ENCODE measurements at places on chromosomes 6 and 20.

- no peak for DNase-seq
Measured at GRCh38 chr20:59094576-59094975, 52.0 kb upstream of the PRELID3B start.

GRCh38 chr6:33091957-33092356 lies 16.2 kb downstream of the HLA-DPB1 start:
- peak; percentile 59 for DNase-seq

DNA sequence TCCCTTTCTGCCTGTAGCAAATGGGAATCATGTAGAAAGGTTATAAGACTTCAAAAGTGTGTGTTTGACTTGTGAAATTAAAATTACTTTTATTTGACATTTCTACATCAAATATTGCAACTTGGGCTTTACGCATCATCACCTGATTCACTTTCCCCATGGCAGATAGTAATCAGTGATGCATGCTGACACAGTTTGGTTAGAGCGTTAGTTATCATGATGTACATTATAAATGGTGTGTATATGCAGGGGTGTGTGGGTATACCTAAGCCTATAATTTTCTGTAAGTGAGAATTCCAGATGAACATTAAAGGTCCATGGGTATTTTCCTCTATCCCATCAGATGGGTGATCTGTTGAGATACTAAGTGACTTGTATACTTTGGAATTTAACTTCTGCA lies 141.5 kb downstream of the KLHL32 start:
- DNase-seq, result no peak

GRCh38 chr6:155030148-155030720 lies 35.1 kb downstream of the TIAM2 start:
- DNase-seq, result no peak

- no peak for DNase-seq
Measured at GRCh38 chr6:51141080-51141479, 322.4 kb downstream of the TFAP2B start.

- no peak for DNase-seq
Measured at GRCh38 chr20:52619101-52619500, 353.1 kb upstream of the TSHZ2 start.

DNA sequence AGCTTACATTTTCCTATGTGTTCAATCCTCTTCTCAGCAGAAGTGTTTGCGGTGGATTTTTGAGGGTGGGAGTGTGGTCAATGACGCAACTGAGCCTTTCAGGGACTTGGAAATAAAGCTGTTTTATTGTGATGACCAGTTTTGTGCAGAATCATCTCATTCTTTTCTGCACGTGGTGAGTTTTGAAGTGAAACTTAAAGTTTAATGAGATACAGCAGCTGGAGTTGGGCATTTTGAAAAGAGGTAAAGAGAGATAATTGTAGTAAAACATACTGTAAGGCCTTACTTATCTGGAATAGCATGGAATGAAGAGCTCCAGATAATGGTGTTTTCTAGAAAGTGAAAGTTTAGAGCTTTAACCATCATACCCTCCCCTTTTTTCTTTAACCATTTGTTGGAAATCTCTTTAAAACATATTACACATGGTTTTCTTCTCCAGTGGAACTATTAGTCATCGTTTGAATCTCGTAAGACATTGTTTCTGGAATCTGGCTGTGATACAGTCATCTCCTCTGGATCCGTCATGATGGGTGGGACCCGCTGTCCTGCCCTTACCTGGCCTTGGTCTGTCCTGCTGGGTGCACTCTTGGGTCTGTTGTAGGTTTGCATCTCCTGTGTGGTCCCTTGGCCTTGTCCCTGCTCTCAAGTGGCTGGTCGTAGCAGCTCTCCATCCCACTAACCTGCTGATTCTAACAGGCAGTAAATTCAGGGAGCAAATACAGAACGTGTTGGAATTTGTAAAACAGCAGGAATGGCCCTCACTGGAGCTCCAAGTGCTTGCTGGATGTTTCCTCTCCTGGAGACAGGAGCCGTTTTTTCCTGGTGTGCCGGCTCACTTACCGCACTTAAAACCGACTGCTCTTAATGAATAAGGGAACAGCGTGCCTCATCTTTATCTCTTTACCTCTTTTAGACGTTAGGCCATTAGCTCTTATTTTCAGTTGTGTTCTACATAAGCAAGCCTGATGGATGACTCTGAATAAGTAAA lies 29.8 kb downstream of the UST start:
- no peak for DNase-seq

GRCh38 chr6:137373296-137373695 lies 120.9 kb downstream of the OLIG3 start:
- no peak for DNase-seq

GRCh38 chr6:20403766-20404640 lies 2.3 kb downstream of the E2F3 start:
- DNase-seq, result peak; percentile 78

- no peak for DNase-seq
Measured at GRCh38 chr6:136015531-136015930, 164.0 kb downstream of the PDE7B start.

DNA sequence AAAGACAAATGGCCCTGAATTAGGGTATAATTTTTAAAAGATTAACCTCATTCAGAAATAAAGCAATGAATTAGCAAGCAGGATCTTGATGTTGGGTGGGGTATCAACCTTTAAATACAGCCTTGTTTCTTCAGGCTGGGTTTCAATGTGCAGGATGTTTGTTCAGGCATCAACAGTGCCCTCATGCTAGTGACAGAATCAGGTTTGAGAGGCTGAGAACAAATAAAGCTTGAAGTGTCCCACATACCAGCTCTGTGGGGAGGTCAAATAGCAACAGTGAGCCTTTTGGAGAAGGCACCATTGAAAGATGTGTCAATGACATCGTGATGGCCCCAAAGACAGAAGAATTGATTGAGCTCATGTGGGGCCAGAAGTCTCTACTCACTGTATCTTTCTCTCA lies 68.2 kb downstream of the MTFR2 start:
- no peak for DNase-seq

GRCh38 chr6:163532526-163533078 lies 118.1 kb downstream of the QKI start:
- DNase-seq, result no peak

- DNase-seq, result no peak
Measured at GRCh38 chr6:158764183-158764849, 54.9 kb downstream of the EZR start.

- DNase-seq, result peak; percentile 4
Measured at GRCh38 chr6:149864578-149865535, 698 bp upstream of the LRP11 start.

- no peak for DNase-seq
Measured at GRCh38 chr6:10721850-10722569, 860 bp upstream of the TMEM14C start.

DNA sequence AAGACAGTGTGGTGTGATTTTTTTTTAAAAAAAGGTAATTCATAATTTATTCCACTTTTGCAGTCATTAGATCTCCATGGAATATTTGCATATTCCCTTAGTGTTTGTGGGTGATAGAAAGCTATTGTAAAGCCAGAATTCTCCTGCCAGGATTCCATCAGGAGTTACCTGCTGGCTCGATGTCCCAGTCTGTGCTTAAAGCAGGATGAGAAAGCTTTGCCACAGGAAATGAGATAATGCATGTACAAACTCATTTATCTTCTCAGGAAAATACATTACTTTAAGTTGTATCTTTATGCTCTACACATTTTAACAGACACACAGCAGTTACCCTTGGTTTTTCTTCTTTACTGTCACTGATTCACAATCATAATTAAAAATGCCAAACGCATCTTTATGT lies 553.0 kb downstream of the CD109 start:
- DNase-seq, result no peak

- DNase-seq, result no peak
Measured at GRCh38 chr6:140253096-140253495, 878.6 kb upstream of the CITED2 start.

GRCh38 chr6:142381845-142382378 lies 80.1 kb downstream of the ADGRG6 start:
- no peak for DNase-seq

DNA sequence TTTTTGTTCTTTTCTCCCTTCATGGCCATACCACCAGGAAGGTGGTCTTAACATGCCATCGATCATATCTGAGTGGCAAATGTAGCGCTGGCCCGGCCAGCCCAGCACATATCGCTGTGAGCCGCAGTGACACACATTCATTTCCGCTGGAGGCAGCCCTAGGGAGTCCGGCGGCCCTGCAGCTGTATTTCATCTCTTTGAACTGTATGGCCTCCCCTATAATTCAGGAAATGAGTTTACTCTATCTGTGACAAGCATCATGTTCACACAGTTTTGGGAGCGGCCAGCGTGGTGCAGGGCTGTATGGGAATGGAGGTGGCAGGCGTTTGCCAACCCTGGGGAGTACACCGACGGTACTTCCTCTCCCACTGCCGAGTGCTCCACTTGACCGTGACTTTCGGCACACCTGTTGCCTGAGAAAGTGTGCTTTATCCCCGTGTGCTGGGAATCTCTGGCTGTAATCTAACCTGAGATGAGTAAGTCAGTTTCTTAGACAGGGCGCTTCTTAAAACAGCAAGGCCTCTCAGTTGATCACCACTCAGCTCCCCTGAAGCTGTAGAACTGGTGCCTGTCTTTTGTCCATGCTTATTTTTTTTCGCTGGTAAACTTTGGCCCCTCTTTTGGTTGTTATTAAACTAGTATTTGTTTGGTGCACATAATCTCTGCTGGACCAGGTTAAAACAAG lies 257.1 kb upstream of the TAB2 start:
- DNase-seq, result peak; percentile 40

- no peak for DNase-seq
Measured at GRCh38 chr6:152980656-152981055, 2.2 kb downstream of the FBXO5 start.

DNA sequence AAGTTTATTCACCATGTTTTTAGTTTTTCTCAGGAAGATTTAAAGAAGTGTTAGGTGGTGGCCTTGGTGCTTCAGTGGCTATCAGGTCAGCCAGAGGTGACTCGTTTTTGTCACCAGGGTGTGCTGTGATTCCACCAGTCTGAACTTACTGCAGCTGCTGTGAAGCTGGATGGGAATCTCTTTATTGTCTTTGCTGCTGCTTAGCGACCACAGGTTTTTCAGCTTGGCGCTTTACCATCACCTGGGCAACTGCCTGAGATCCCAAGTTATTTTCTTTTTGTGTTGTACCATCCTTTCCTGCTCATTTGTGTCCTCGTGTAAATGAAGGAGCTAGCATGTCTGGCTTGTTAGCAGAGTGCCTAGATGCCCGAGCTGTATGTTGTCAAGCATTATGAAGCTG lies 146.9 kb downstream of the MACROD2 start:
- no peak for DNase-seq

DNA sequence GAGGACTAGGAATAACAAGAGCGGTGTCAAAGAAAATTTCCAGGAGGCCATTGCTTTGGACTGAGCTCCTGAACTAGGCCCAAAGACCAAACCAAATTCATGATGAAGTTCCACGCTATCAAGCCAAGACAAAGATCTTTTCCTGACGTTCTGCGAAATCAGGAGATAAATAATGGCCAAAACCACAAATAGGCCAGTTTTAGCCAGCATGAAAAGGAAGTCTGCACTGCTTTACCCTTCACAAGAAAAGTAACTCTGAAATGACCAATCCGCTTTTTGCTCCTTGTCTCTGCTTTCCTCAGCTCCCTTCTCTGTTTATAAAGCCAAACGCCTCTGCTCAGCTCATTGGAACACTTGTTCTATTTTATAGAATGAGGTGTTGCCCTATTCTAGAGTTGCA lies 6.7 kb downstream of the NCOA5 start:
- no peak for DNase-seq

DNA sequence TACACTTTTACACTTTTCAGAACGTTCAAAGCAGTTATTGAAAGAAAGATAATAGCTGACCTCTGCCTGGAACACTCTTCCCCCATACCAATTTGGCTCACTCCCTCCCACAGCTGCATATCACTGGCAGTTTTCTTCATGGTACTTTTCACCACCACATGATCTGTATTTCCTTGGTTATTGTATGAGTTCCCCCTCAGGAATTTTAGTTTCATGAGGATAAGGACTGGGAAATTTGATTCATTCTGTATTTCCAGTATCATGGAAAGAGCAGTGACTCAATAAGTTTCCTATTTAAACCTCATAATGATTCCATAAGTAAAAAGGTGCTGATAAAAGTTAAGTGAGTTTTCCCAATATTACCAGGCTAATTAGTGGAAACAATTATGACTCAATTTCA lies 16.0 kb downstream of the HTR1B start:
- no peak for DNase-seq

GRCh38 chr6:4620284-4621151 lies 155.7 kb upstream of the CDYL start:
- DNase-seq, result no peak

DNA sequence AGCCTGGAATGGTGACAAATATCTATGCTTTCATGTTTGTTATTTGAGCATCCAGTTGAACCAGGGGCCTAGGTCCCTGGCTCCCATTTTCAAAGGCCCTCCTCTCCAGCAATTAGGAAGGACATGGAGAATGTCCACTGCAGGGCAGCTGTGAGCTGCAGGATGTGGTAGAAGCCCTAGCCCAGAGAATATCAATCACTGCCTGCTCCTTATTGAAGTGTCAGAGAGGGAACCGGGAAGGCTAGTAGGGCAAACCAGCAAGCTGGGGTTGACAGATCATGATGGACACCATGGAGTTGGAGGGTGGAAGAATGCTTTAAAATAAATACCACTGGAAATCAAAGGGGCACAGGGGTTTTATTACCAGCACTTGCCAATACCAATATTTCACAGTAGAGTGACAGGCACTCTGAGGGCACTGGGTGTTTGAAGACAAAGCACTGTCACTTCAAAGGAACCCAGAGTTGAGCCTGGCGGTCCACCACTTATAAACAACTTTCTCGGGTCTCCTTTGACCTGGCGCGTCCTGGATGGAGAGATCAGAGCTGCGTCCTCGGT lies 47.7 kb downstream of the ZNF831 start:
- DNase-seq, result no peak

GRCh38 chr20:53975761-53976160 lies 94.6 kb downstream of the BCAS1 start:
- DNase-seq, result no peak

GRCh38 chr6:4381381-4381780 lies 246.0 kb upstream of the ECI2 start:
- no peak for DNase-seq

GRCh38 chr6:1208876-1209275 lies 103.0 kb upstream of the FOXQ1 start:
- no peak for DNase-seq

GRCh38 chr6:119350202-119350951 lies 816 bp upstream of the MAN1A1 start:
- DNase-seq, result peak; percentile 44

DNA sequence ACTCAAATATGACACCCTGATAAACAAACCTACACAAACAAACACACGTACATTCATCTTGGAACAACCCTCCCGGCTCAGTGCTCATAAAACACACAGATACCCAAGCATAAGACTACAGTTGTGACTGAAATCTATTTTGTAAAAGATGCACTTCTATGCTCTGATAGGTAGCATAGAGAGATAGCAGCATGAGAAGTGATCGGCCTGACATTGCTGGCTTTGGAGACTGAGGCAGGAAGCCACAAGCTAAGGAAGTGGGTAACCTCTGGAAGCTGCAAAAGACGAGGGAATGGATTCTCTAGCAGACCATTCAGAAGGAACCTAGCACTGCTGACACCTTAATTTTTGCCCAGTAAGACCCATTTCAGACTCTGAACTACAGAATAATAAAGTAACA lies 1.6 kb upstream of the RNF39 start:
- DNase-seq, result no peak

- no peak for DNase-seq
Measured at GRCh38 chr6:170075659-170076223, 215.1 kb downstream of the DLL1 start.

All from stimulated activated CD4-positive, alpha-beta T cell treated with anti-CD3 and anti-CD28 coated beads, Interleukin-4, amount 100 ng/mL, for 1 hour (primary cell).